ENCODE measurements at places on chromosomes 13 and 19.
A peak's percentile ranks its signal among the peaks of the same experiment; 100 is the strongest.

GRCh38 chr19:10583036-10583776 lies 3.9 kb downstream of the AP1M2 start:
- DNase-seq: no peak

DNA sequence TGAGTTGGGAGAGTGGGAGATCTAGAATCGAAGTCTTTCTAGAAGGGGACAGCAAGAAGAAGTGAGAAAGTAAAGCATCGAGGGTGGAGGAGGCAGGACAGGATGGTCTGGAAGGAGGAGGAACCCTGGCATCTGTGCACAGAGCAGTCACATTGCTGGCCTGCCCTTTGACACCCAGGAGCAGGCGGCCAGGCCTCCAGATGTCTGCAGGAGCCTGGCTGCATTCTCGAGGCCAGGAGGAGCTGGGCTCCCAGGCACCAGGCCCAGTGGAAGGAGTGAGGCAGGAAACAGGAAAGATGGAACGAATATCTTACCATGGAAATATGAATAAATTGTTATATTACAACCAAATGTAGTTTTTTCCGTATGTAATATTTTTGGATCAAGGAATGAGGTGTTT lies 27.7 kb upstream of the ARGLU1 start:
- DNase-seq: no peak

GRCh38 chr13:52695856-52696255 lies 43.2 kb downstream of the SUGT1 start:
- no peak for DNase-seq

GRCh38 chr19:577439-578392 lies 5.3 kb downstream of the BSG start:
- DNase-seq: no peak

GRCh38 chr19:29467824-29468401 lies 57.9 kb upstream of the VSTM2B start:
- DNase-seq: peak; percentile 17

Data from NCI-H1105 (cell line).